ENCODE measurements at places on chromosomes 3 and 15.

GRCh38 chr3:187242900-187243299, 45.6 kb downstream of the RTP1 start:
- DNase-seq = no peak

GRCh38 chr3:175149675-175150074, 290.5 kb downstream of the NAALADL2 start:
- peak; percentile 60 for DNase-seq

GRCh38 chr15:53307952-53308624, 451.4 kb downstream of the WDR72 start:
- DNase-seq = no peak

DNA sequence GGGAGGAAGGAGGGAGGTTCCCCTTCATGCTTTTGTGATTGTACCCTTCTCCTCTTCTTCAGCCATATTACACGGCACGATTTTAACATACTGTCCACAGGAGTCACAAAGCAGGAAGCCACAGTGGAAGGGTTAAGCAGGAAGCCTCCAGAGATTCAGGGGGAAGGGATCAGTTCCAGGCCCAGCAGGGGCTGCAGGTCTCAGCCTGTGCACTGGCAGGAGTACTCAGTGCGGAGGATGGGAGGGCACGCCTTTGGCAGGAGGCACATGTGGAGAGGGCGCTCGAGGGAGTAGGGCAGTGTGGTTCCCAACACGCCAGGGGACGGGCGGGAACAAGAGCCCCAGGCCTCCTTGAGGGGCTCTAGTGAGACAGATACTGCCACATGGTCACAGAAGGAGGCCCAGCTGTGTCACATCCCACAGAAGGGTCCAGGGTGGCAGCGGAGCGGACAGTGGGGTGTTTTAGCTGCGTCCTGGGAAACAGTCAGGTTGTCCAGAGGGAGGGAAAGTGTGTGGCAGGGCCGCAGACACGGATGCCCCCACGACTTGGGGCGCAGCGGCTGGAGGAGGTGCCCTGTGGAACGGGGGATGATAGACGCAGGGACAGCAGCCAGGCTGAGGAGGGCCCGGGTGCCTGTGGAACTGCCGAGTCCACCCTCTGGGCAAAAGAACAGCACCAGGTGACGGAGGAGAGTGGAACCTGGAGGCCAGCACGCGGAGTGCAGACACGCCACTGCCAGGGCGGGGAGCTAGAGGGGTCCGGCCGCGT, 77.5 kb downstream of the CHSY1 start:
- DNase-seq = no peak

DNA sequence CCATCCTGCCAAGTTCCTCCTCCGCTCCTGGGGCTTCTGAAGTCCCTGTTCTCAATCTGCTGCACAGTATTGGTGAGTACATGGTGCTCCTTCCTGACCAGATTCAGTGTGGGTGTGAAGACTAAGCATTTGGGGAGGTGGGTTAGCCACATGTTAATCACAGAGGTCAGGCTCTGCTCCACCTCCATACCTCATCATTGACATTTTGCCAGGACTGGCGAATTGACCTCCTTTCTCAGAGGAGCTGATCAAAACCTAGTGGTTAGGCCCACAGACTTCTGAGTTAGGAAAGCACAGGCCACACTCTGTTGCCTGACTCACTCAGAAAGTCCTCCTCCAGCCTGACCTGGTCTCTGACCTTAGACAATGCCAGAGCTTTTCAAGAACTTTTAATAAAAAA, 8.4 kb upstream of the RPS17 start:
- peak; percentile 27 for DNase-seq

DNA sequence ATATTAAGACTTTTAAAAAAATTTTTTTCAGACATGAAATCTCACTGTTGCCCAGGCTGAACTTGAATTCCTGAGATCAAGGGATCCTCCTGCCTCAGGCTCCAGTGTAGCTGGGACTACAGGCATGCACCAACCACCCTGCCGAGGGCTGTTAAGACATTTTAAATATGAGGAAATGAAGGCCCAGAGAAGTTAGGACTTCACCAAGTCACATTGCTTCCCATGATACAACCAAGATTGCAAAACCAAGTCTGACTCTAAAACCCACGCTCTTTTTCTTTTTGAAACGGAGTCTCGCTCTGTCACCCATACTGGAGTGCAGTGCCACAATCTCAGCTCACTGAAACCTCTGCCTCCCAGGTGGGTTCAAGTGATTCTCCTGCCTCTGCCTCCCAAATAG, 28.0 kb downstream of the PTPN9 start:
- DNase-seq = peak; percentile 25

DNA sequence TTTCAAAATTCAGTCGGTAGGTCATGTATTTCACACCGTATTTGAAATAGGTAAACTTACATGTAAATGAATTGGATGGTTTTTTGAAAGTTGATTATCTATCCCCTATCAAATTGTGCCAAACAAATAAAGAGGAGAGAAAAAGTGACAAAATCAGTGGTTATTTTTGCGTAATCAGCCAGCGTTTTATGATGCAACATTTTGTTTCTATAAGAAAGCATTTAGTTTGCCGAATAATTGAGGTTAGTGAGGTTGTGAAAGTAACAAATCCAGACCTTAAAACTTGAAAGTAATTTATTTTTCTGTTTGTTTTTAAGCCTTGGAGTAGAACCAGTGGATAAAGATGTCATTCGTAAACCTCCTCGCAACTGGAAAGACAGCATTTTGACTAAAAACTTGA, 29.3 kb downstream of the ASTE1 start:
- DNase-seq = peak; percentile 23

- peak; percentile 64 for DNase-seq
Observed at GRCh38 chr15:25391971-25392721, 46.7 kb downstream of the UBE3A start.

GRCh38 chr3:98777286-98777685, 14.1 kb downstream of the ST3GAL6 start:
- no peak for DNase-seq

- DNase-seq = no peak
Observed at GRCh38 chr15:40279437-40280141, 3.3 kb downstream of the ANKRD63 start.

DNA sequence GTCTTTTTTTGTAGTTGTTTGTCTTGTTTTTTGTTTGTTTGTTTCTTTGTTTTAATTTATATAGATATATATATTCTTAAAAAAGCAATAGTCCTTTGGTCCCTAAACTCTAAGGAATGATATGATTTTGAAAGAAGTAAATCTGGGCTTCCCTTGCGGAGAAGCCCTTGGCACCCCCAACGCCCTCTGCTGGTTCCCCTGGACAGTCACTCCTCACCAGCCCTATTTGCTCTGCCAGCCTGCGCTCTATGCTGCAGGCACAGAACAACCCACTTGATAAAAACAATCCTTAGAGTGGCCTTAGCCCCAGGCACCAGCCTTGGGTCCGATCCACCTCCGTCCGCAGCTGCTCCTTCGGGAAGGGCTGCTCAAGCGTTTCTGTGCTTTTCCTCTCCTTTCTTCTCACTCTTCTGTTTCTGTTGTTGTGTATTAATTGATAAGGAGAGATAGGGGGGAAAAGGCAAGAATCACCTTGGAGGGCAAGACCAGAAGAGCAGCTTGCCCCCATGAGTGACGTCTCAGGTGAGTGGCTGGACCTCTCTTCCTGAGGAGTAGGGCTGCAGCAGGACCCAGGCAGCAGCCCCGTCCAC, 13.7 kb upstream of the PARP6 start:
- DNase-seq = no peak

GRCh38 chr3:16316847-16317560, 52.0 kb downstream of the OXNAD1 start:
- no peak for DNase-seq

- DNase-seq = no peak
Observed at GRCh38 chr15:73786538-73786937, 33.4 kb upstream of the INSYN1 start.

DNA sequence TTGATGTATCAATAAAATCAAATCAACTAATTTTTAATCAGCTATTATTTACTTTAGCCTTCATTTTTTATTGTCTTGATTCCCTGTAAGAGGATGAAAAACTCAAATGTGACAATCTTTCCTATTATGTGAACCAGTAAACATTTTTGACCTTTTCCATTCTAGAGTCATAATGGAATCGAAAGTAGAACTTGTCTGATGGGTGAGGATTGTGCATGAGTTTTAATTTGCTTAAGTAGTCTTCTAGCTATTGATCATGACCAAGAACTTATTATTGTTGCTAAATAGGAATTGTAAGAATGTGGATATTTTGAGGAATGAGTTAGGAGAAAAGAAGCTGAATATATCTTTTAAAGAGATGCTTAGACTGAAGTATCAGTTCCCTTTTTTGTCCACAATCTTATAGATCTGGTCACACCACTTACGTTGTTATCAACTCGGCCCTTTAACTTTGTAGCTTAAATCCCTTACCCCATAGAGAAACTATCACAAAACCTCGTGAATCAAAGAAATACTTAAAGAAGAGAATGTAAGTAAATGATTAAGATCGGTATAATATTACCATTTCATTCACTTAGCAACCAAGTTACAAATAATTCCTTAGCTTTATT, 147.3 kb downstream of the TP63 start:
- no peak for DNase-seq

- DNase-seq = no peak
Observed at GRCh38 chr15:67554580-67554979, 12.1 kb downstream of the MAP2K5 start.

GRCh38 chr15:94070356-94071295, 160.7 kb upstream of the MCTP2 start:
- no peak for DNase-seq

DNA sequence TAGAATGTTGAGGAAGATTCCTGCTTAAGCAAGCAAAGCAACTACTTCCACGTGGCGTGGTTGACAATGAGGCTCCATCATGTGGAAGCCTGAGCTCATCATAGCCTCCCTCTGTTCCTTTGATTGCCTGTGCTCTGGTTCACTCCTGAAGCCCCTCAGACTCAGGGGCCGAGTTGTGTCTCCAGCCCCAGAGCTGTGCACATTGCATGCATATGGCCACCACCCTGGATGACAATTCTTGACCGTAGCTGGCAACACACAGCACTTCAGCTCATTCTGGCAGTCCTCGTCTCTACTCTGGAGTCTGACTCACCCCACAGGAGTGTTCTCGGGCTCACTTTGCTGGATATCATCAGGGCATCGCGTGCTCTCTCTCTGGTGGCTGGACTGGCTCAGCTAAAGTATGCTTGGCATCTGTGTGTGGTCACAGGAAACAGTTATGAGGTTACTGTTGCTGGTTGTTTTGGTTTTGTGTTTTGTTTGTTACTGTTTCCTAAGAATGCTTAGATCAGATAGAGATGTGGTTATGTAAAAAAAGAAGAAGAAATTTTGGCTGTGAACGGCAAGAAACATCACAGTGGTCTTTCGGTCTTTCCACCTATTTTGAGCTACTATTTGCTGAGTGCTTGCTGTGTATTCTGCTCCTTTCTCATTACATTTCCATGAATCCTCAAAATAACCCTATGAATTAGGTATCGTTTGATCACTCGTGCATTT, 41.6 kb upstream of the MRPS22 start:
- peak; percentile 99 for DNase-seq

DNA sequence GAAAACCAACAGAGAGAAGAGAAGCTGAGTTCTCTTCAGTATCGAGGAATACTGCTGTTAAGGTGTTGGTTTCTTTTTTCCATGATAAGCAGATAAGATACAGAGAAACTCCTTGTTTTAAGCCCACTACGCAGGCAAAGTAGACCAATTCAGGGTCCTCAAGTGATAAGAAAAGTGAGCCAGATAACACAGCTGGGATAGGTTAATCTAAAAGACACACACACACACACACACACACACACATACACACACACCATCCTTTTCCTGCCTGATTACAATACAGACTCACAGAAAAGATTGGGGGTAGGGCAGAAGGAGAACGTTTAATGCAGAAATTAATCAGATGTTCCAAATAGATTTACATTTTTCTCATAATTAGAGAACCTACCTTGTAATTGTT, 6.5 kb upstream of the PHLDB2 start:
- no peak for DNase-seq

GRCh38 chr3:41975416-41976103, 13.7 kb upstream of the ULK4 start:
- DNase-seq = no peak

Data from renal cortical epithelial cell (primary cell).